SK-N-SH (cell line): ENCODE measurements at places on chromosomes 3 and 15. TPM values are rescaled to one million over a fixed set of nuclear protein-coding genes. Genes with fewer than 3 reads are reported as not detected.
A peak's percentile ranks its signal among the peaks of the same experiment; 100 is the strongest.

CELSR3 gene
- polyA plus RNA-seq: 10.0 and 11.7 TPM in 2 replicates

TLE3 gene
- 8.4 and 14.7 TPM in 2 replicates for polyA plus RNA-seq

PGBD4 gene
- 0.77 and 1.3 TPM in 2 replicates for polyA plus RNA-seq

KBTBD12 gene
- polyA plus RNA-seq: not detected in 2 replicates

TGM4 gene
- 0.12 and 0.13 TPM in 2 replicates for polyA plus RNA-seq

DNA sequence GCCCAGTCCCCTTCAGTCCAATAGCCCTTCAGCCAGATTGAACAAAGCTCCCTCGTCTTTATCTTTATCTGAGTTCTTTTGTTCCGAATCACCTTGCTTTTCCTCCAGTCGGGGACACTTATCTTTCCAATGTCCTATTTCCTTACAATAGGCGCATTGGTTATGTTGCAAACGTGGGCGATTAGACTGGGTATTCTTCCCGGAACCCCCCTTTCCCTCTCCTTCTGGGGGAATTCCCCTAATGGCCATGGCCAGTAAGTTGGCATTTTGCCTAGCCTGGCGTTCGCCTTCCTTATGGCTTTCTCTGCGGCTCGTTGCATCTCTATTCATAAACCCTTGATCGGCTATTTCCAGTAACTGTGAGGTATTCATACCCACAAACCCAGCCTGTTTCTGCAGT is 82.2 kb upstream of the VEPH1 start:
- DNase-seq: no peak
- H3K36me3 ChIP-seq: no peaks in the 10 kb centered on the region
- H3K4me1 ChIP-seq: no peaks in the 10 kb centered on the region; the same call in 1 of the 2 replicates
- no peak overlapping the region for H3K4me3 ChIP-seq
- H3K27ac ChIP-seq: no peak overlapping the region

DNA sequence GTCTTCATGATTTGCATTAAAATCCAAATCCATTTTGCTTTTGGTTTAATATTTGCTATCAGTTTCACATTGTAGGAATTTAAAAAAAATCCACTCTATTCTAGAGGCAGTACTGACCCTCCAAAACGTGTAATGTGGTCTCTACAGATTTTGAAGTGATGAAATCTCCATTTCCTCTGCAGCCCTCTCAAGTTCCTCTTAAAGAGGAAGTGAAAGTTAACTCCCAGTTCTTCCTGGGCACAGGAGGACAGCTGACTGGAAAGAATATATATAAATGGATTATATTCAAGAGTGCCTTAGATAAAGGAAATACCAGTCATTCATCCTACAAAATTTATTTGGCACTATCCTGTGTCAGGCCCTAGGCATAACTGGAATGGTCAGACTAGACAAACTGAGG is 83.5 kb upstream of the PLCL2 start:
- no peaks in the 10 kb centered on the region for H3K36me3 ChIP-seq
- no peak overlapping the region; the same call in 1 of the 2 replicates for H3K27ac ChIP-seq
- no peak for DNase-seq
- no peaks in the 10 kb centered on the region for H3K27me3 ChIP-seq

DNA sequence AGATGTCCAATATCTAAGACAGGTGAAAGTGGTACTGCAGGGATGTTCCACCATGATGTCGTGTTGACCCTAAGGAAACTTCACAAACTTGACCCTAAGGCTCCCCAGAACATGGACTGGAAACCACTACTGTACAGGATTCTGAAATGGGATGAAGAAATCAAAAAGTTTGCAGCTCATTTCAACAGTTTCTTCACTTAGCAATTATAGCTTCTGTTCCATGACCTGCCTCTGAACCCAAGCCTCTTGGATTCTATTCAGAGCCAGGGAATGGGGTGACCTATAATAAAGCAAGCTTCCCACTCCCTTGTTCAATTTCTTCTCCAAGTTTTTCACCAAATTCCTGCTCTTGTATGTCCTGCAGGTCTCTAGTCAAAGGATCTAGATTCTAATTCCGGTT is 40.7 kb downstream of the DUT start:
- no peak overlapping the region for H3K27ac ChIP-seq
- no peak overlapping the region for H3K4me3 ChIP-seq
- no peaks in the 10 kb centered on the region for H3K4me1 ChIP-seq

DNA sequence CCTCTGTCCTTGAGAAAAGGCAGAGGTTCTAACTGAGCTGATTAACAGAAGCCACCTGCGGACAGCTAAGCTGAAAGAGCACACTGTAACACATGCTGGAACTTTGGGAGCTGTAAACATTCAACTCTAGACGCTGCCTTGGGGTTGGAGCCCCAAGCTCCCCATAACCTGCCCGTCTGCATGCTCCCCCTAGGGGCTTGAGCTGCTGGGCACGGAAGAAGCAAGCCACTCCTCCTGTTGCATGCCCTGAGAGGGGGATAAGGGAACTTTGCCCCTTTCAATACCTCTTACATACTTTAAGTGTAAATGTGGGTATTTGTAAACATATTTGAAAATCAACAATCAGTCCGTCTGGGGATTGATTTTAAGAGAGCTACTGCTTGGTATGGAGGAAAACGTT is 188.4 kb downstream of the ADAMTSL3 start:
- H3K27me3 ChIP-seq: no peaks in the 10 kb centered on the region
- no peak for DNase-seq
- H3K36me3 ChIP-seq: no peaks in the 10 kb centered on the region
- no peak overlapping the region for H3K27ac ChIP-seq
- no peak overlapping the region for H3K4me3 ChIP-seq

DNA sequence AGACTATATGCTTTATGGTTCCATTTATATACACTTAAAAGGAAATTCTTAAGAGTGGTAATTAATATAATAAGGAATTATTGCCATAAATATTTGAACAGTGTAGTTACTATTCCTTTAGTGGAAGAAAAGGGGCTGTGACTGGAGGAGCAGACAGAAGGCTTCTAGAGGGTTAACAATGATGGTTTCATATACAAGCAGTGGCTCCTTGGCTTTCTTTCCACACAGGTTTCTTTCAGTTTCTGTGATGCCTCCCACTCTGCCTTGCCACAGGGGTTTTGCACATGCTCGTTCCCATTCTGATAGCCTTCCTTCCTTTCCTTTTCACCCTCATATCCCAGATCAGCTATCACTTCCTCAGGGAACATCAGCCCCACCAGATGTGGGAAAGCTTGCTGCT is 108.8 kb upstream of the LYSMD4 start:
- no peaks in the 10 kb centered on the region for H3K4me1 ChIP-seq
- no peaks in the 10 kb centered on the region for H3K27me3 ChIP-seq
- no peaks in the 10 kb centered on the region for H3K36me3 ChIP-seq
- DNase-seq: no peak
- no peak overlapping the region for H3K4me3 ChIP-seq

- no peaks in the 10 kb centered on the region for H3K27me3 ChIP-seq
- H3K4me1 ChIP-seq: peaks cover 2% of the 10 kb centered on the region
- no peaks in the 10 kb centered on the region for H3K36me3 ChIP-seq
- H3K4me3 ChIP-seq: no peak overlapping the region
Measured at GRCh38 chr15:57510647-57511046, 81.1 kb upstream of the MYZAP start.

DNA sequence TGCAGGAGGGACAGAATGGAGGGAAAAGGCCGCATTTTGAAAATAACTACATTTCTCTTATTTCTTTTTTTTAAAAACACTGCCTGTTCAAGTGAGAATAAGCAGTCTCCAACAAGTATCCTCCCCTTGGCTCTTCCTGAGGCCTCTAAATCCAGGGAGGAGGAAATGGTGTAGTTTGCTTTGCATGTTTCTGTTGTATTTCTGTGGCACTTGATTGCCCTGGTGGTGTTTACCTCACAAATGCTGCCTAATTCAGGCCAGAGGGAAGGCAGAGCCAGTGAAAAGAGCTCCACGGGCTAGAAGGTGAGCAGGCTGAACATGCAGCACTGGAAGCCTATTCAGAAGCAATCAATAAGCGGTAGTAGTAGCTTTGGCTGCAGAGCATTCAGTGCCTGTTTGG is 149.3 kb upstream of the ATP11B start:
- no peak for DNase-seq
- no peaks in the 10 kb centered on the region for H3K4me1 ChIP-seq
- no peak overlapping the region for H3K27ac ChIP-seq
- H3K27me3 ChIP-seq: no peaks in the 10 kb centered on the region; the same call in 1 of the 2 replicates
- H3K4me3 ChIP-seq: no peak overlapping the region
- H3K36me3 ChIP-seq: no peaks in the 10 kb centered on the region

- H3K4me3 ChIP-seq: no peak overlapping the region
- DNase-seq: no peak
- no peaks in the 10 kb centered on the region for H3K36me3 ChIP-seq
- H3K27me3 ChIP-seq: no peaks in the 10 kb centered on the region
- no peaks in the 10 kb centered on the region; the same call in 1 of the 2 replicates for H3K4me1 ChIP-seq
- no peak overlapping the region for H3K27ac ChIP-seq
Measured at GRCh38 chr3:132916096-132916495, 122.1 kb upstream of the TMEM108 start.

DNA sequence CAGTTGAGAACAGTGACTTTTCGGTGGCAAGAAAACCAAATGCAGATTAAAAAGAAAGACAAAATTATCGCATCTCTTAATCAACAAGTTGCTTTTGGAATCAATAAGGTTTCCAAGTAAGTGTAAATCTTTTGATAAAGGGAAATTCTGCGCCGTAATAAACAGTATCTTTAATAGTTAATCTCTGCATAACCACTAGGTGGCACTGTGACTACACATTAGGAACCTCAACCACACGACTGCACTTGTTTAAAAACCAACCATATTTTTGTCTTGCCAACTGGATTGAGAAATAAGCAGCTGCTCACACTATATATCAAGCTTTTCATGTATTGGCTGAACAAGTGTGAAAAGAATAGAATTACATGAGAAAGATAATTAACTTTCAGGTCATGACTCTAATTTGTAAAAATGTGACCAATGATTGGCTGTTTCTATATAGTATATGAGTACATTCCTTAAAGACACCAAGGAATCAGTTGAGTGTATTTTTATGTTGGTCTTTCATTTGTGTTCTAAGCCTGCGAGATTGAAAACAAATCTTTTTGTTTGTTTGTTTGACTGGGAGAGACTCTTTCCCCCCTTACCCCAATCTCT is 72.7 kb downstream of the DZIP3 start:
- no peak overlapping the region for H3K4me3 ChIP-seq
- DNase-seq: peak; percentile 53
- H3K4me1 ChIP-seq: no peaks in the 10 kb centered on the region
- peaks cover 21% of the 10 kb centered on the region for H3K36me3 ChIP-seq

- H3K4me1 ChIP-seq: no peaks in the 10 kb centered on the region; the same call in none of the 2 replicates
- no peak overlapping the region for H3K4me3 ChIP-seq
- H3K27me3 ChIP-seq: no peaks in the 10 kb centered on the region
- H3K27ac ChIP-seq: no peak overlapping the region
- no peak for DNase-seq
Measured at GRCh38 chr3:171840811-171841619, 2.1 kb upstream of the TMEM212 start.

DNA sequence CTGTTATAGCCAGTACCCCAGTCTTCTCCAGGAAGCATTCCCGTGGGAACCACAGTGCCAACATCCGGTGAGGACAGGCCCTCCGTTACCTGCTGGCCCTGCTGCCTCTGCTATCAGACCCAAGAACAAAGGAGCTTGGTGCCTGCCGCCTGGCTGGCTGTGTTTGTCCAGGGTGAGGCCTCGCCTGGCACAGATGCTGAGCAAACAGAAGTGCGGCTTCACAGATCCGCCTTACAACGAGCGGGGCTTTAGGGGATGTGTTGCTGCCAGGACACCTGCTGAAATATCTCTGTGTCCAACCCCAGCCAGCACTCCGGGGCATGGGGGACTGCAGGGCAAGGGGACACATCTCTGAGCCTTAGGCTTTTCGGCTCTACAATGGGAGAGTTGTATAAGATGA is 2.2 kb upstream of the EPHB3 start:
- H3K27me3 ChIP-seq: peaks cover 12% of the 10 kb centered on the region; the same call in 1 of the 2 replicates
- DNase-seq: no peak
- H3K27ac ChIP-seq: no peak overlapping the region
- H3K4me1 ChIP-seq: peaks cover 22% of the 10 kb centered on the region
- H3K36me3 ChIP-seq: no peaks in the 10 kb centered on the region

GRCh38 chr3:108301695-108302404 is 5.5 kb downstream of the HHLA2 start:
- no peaks in the 10 kb centered on the region for H3K36me3 ChIP-seq
- no peak overlapping the region for H3K4me3 ChIP-seq
- H3K4me1 ChIP-seq: no peaks in the 10 kb centered on the region
- no peak for DNase-seq
- no peaks in the 10 kb centered on the region for H3K27me3 ChIP-seq
